Epithelial cell of esophagus (primary cell): ENCODE measurements at places on chromosomes 2 and 18.

GRCh38 chr18:55699233-55699765 lies 111.3 kb upstream of the TCF4 start:
- no peak for DNase-seq

GRCh38 chr2:54671875-54672589 lies 51.4 kb upstream of the EML6 start:
- no peak for DNase-seq

GRCh38 chr2:213846856-213847255 lies 562.6 kb downstream of the SPAG16 start:
- peak; percentile 50 for DNase-seq

GRCh38 chr2:15822151-15823044 lies 118.0 kb upstream of the MYCN start:
- DNase-seq, result no peak

DNA sequence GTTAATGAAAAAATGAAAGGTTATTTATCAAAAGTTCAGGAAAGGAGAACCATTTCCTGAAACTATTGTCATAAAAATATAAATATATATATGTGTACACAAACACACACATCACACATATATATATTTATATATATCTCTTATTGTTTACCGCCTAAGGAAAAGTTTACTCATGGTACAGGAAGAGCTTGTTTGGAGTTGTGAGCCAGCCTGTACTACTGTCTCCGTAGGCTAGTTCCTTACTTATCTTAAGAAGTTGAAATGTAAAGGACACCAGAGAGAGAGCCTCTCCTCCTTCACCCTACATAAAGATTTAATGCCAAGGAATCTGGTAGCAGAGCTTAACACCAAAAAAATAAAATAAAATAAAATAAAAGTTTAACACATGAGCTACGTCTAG lies 19.6 kb downstream of the DSC1 start:
- DNase-seq, result peak; percentile 69

GRCh38 chr2:235669983-235670962 lies 176.4 kb downstream of the AGAP1 start:
- peak; percentile 75 for DNase-seq

DNA sequence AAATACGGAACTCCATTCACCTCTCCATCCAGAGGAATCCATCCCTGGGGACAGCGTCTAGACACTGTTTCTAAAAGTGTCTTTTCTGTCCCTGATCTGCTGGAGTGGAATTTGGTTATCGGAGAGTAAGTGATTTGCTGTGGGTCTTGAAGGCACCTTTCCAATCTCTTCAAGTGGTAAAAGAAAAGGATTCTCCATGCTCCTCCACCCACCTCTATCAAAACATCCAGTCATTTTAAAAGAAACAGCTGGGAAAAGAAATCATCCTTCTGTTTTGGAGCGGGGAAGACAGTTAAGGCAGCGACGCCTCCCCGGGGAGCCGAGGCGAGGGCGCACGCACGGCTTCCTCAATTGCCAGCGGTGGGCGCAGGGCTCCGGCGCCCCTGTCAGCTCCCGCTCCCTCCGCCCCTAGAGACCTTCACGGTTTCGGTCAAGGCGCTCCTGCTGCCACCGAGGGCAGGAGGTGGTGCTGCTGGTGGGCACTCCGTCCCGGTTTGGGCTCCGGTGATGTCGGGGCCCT lies 547 bp downstream of the SLC35F5 start:
- DNase-seq, result no peak

- no peak for DNase-seq
Observed at GRCh38 chr2:187617905-187618304, 63.7 kb upstream of the TFPI start.

DNA sequence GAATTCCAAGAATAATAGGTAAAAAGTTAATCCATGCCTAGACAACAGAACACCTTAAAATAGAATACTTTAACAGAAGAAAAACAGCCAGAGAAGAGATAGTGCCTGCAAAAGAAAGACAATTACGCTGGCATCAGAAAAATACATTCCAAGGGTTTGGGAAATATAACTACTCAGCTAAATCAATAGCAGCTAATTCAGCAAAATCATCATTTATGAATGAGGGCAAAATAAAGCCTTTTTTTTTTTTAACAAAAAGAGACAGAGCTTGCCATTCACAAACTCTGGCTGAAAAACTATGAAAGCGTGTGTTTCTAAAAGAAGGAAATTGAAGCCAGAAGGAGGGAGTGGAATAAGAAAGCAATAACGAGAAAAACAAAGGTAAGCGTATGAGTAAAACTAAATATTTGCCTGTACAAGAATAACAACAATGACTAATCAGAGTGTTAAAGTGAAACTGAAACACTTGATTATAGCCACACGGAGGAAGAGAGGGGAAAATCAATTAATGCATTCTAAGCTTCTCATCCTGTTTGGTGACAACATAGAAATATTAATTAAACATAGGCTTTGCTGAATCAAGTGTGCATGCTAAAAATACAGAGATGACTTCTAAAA lies 90.2 kb downstream of the EHD3 start:
- peak; percentile 48 for DNase-seq

DNA sequence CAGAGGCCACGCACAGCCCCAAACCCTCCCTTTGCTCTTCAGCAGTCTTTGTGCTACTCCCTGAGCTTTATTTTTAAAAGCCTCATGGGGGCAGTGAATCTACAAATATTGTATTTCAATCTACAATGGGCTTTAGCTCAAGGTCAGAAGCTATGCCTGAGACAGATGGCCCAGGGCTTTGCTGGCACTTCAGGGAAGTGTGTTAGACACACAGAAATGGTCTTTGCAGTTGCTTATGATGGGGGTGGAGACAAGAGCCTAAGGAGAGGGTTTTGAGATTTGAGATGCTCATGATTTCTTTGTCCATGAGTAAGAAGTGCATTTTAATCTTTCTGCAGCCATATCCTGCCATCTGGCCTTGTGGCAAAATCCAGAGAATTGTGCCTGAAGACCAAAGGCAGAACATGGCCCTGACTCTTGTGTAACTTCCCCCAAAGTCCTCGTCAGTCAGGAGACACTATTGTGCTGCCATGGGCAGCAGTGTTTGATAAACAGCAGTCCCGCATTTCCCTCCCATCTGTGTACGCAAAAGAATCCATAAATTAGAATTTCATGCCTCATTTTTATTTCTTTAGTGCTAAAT lies 92.6 kb downstream of the VAPA start:
- peak; percentile 35 for DNase-seq

- DNase-seq, result no peak
Observed at GRCh38 chr2:132038179-132038882, 123.4 kb downstream of the ANKRD30BL start.

DNA sequence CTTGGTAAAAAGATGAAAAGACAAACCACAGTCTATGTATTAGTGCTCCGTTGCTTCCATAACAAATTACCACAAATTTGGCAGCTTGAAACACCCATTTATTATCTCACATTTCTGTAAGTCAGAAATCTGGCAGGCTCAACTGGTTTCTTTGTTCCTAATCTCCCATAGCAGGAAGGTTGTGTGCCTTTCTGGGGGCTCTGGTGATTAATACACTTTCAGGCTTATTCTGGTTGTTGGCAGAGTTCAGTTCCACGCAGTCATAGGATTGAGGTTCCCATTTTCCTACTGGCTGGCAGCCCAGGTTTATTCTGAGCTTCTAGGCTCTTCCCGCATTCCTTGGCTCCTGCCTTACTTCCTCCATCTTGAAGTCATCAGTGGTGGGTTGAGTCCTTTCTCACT lies 189.3 kb downstream of the ANAPC1 start:
- DNase-seq, result peak; percentile 49

- no peak for DNase-seq
Observed at GRCh38 chr2:74887960-74888700, 54.2 kb downstream of the HK2 start.

GRCh38 chr18:26421503-26421902 lies 126.8 kb downstream of the KCTD1 start:
- no peak for DNase-seq

DNA sequence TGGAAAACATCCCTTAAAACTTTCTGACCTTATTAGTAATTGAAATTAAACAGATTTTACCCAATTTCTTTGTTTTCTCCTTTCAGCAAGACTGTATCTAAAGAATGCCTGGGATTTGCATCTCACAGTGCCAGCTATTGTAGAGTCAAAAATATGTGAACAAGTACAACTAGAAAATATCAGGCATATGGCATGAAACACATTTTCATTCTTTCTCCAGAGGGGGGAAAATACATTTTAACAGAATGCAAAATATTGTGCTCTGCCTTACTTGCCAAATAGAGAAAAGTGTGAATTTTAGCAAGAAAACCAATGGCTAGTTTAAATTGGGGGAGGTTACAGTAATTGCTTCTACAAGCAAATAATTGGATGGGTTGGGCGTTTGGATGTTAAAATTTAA lies 366.6 kb upstream of the FIGN start:
- DNase-seq, result no peak

DNA sequence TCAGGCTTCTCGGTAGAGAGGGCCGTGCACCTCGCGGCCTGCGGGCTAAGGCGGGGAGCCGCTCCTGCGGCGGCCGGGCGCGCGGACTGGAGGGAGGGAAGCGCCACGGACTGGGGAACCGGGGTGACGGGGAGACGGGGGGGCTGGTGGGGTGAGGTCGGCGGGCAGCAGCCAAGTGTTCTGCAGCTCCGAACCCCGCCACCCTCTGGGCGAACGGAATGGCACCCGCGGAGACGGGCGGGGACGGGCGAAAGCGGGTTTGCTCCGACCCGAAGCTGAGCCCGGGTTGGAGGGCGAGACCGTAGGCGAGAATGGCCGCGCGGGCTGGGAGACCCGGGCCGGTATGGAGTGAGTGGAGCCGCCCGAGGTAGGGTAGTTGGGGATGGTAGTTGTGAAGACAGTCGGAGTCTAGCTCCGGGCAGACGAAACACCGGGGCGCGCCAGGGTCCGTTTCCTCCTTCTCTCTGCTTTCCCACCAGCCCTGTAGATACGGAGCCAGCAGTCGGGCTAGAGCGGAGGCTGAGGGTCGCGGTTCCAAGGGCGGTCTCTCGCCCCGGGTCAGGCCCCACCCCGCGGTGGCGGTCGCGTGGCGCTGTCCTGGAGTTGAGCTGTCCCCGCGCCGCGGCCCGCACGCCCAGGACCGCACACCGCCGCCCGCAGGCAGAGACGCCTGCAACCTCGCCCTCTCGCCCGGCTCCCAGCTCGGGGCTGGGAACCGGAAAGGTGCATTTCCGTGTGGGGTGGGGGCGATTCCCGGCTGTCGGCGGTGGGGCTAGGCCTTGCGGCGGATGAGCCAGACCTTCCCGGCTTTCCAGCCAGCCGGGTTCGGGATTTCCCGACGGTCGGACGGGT lies 160.3 kb upstream of the SIX2 start:
- peak; percentile 38 for DNase-seq

DNA sequence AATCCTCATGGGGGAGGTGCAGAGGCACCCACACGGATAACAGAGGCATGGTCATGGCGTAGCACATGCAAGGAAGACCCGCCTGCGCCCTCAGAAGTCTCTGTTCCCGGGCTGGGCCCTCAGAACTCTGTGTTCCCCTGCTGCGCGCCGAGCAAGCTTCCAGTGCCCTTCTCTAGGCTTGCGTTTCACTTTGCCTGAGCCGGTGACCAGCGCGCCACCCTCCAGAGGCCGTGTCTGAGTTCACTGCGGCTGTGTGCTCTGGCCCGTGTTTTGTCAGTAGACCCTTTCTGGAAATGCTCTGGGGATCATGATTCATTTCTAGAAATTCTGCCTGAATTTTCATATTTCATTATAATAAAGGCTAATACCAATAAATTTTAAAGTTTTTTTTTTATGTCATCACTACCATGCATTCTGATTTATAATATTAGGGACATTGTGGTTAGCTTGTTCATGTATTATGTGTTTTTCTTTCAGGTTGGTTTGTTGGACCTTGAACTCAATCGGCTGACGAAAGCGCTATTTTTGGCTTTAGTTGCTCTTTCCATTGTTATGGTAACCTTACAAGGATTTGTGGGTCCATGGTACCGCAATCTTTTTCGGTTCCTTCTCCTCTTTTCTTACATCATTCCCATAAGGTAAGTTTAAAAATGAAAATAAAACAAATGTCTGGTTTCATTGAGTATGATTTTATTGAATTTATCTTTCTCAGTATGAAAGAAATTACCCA lies 142.7 kb upstream of the NFATC1 start:
- no peak for DNase-seq
